ENCODE measurements at places on chromosomes 3 and 15.
A peak's percentile ranks its signal among the peaks of the same experiment; 100 is the strongest.

- no peak for DNase-seq
These were observed 2.2 kb downstream of the CAND2 start for GRCh38 chr3:12798559-12799179.

GRCh38 chr15:67997996-67998395, 56.1 kb upstream of the PIAS1 start:
- DNase-seq = no peak

DNA sequence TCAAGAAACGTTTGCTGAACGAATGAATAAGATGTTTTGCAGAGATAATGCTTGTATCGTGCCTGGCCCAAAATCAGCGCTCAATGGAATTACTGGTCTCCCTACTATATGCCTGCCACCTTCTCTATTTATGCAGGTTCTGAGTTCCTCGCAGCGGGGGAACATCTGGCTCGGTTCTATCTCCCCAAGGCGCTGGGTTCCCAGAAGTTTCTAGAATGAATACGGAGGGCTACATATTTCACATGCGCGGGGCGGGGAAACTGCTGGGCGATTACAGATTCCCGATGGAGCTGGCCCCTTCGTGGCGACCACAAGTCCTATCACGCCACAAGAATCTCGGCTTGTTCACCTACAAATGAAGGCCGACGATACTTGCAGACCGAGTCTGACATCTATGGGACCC, 411 bp upstream of the EIF2B5 start:
- DNase-seq = peak; percentile 41

DNA sequence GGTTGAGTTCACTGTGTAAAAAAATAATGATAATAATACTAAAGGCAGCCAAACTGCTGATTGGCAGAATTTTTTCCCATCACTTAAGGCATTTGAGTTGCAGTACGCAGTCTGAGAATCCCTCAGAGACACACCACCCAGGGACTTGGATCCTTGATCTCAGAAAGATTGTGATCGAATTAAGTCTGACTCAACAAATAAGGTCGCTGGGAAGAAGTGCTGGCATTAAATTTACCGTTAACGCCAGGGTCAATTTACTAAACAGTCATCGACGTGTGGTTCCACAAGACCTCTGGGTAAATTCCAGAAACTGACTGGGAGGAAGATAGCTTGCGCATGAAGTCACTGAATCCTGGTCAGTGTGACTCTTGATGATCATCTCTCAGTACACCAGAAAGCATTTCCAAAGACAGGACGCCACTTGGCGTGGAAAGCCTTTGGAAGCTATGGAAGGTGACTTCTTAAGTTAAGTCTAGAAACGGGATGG, 48.3 kb upstream of the CGNL1 start:
- no peak for DNase-seq

GRCh38 chr3:17865631-17866030, 123.2 kb upstream of the TBC1D5 start:
- no peak for DNase-seq

- DNase-seq = no peak
These were observed 15.2 kb downstream of the GXYLT2 start for GRCh38 chr3:72903004-72903403.

DNA sequence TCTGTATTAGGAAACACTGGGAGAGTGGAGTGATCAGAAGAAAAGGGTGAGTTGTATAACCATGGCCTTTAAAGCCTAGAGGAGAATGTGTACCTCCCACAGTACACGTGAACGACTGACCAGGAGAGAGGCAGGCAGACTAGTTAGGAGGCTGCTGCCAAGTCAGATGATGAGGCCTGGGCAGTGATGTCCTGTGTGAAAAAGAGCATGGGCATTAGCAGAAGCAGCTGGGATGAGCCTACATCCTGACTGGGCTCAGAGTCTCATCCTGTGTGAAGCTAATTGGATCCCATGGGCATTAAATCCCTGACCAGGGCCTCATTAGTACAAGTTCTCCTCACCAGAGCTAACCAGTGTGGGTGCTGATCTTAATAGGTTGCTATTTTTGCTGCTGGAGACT, 89.1 kb upstream of the SLC2A2 start:
- DNase-seq = no peak

- DNase-seq = no peak
These were observed 27.5 kb upstream of the CORO2B start for GRCh38 chr15:68551296-68551635.

- DNase-seq = no peak
These were observed 45.9 kb downstream of the ATP2C1 start for GRCh38 chr3:130939753-130940152.

- no peak for DNase-seq
These were observed at the start of gene MYL3 for GRCh38 chr3:46863261-46863782. TSS of gene MYL3 (minus strand) at chr3:46863444. CDS start at chr3:46863390, 54 bp downstream.

DNA sequence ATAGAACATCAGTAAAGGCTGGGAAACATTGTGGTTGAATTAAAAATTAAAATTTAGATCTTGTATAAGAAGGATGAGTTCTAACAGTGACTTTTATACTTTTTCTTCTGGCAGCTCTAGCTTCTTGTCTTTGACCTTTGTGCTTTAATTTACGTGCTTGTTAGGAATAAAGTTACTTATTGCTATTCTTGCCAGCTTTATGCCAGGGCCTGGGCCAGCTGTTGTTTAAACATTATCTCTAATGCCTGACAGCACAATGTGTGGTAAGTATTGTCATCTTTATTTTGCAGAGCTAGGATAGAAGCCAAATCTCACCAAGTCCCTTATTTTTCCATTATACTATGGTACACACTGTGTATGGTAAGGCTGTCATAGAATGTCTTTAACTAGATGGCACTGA, 766.7 kb upstream of the GOLIM4 start:
- DNase-seq = no peak

DNA sequence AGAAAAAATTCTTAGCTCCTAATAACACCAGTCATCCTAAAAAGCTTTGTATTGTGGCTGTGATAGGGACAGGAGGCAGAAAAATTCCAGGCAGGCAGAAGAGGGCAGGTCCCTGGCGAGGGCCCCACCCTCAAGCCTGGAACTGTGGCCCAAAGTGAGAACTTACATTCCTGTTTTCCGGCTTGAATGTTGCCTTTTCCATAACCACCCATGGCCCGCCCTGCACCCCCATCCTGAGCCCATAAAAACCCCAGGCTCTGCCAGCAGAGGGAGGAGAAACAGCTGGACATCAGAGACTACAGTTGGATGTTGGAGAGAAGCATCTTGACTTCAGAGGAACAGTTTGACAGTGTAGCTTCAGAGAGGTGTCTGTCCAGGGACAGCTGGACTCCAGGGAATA, 37.3 kb downstream of the SLCO2A1 start:
- DNase-seq = no peak

DNA sequence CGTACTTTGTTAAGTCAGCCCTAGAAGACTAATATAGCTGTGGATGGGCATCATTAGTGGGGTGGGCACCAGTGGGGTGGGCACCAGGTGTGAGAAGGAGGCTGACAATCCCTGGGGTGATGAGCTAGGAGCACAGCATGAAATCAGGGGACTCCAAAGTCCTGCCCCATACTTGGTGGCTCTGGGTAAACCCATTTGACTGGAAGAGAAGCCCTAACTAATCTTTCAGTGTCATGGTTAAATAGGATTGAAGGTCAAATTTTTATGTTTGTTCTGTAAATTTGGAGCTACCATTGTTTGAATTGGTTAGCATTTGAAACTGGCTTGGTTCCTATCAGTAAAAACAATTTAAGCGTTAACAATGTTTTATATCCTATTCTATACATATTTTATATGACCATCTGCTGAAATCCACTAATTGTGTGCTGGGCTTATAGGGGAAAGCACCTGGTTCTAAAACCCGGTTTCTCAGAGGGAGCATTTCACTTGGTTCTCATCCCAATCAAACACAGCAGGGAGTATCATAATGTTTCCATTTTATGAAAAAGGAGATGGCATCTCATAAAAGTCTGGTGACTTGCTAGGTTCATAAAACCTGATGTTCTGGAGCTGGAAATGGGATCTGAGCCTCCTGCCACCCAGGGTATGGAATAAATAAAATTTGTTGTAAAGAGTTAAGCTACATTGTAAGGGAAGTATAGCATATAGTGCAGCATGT, 87.7 kb upstream of the HACD2 start:
- DNase-seq = no peak

GRCh38 chr3:5505163-5505562, 317.7 kb downstream of the EDEM1 start:
- DNase-seq = no peak

DNA sequence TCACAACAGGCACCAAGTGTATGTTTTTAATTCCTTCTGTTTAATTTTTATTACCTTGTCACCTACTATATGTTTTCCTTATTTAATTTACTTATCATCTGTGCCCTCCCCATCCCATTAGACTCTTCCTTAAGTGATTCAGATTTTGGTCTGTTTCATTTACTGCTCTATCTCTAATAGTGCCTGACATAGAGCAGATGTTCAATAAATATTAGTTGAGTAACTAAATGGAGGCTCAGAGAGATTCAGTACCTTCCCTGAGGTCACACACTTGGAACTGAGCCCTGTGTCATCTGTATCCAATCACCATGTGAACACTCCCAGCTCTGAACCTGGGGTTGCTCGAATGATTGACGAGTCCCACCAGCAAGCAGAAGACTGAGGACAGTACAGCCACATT, 318.1 kb upstream of the WNT5A start:
- DNase-seq = no peak

GRCh38 chr3:40763807-40764206, 239.0 kb downstream of the ZNF621 start:
- DNase-seq = no peak

GRCh38 chr3:107525644-107526305, 3.0 kb downstream of the BBX start:
- peak; percentile 34 for DNase-seq

DNA sequence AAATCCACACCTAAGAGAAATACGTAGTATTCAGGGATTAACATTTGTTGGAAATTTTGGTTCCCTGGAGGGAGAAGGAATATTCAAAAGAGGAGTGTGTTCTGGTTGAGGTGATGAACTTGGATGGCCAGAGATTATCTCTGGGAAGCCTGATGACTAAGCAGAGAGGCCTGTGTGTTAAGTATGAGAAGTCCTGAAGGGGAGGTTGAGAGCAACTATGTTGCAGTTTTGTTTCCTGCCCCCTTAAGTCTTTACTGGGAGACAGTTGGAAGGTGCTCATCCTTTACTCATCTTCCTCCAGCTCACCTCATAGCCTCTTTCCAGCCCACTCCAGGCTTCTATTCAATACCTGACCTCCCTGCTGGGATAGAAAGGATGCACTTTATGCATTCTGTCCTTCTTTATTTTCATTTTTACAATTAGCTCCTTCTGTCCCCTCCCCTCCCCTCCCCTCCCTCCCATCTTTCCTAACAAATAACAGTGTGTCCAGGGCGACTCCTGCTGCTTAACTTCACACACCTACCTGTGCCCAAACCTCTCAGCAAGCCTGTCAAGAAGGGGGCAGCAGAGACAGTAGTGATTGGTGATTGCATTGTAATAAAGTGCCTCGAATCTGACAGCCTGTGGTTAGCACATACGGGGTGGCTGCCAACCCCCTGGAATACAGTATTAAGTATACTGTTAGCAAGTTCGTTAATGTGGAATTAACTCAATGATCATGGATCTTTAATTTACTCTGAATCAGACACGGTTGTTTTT, 11.9 kb downstream of the RAP2B start:
- peak; percentile 33 for DNase-seq

DNA sequence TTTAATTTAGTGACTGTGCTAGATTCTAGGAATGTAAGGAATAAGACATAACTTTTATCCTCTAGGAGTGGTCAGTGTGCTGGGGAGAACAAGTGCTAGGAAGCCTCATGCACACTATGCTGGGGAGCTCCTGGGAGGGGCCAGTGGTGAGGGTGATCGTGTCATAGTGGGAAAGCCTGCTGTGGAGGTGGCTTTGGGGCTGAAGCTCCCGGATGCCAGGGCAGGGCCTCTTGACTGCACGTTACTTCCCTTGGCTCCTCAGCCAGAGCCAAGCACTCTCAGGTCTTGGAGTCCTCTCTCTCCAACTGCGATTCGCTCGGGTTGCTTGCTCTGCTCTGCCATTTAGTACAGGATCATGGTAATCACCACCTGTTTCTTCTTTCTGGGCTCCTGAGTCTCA, 33.6 kb downstream of the SQOR start:
- DNase-seq = no peak

DNA sequence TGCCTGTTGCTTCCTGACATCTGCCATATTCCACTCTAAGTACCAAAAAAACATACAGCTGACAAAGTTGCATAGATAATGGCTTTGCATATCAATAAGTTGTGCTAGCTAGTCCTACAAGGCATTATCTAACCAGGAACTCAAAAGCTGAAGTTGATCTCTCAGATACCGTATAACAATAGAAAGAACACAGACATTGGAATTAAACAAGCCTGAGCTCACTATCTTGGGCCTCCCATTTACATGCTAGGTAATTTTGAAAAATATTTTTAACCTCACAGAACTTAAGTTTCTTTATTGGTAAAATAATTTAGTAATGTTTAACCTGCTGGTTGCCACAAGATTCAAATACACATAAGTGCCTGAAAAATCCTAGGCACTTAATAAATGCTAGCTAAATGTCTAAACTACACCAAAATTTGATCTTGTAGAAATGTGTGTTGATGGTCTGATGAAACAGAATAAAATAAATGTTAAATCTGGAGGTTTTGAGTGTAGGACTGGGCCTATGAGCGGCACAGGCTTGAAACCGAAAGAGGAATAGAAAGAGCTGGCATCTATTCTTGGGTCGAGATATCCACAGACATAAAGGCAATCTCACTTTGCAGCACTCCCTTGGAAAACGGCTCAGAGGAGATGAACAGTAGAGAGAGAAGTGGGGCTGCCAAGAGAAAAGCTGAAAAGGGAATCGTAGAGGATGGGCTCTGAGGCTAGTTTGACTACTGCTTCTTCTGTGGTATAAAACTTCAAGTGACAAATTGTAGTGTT, 29.9 kb upstream of the TTC14 start:
- no peak for DNase-seq

- no peak for DNase-seq
These were observed 91.8 kb downstream of the FILIP1L start for GRCh38 chr3:100022506-100022905.
